D721Med (cell line): ENCODE measurements at places on chromosomes 4 and X.

DNA sequence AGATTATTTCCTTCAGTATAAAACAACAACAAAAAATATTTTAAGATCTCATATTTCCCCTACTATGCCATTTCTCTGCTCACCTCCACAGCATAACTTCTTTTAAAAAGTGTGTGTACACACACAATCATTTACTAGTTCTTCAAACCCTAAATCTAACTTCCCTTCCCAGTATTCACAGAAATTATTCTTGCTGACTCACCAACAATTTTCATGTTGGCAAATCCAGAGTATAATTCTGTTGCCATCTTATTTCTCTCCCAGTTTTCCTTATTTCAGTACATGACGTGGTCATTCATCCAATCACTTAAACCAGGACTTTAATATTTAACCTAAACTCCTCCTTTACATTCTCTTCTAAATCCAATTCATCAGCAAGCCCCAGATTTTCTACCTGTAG lies 11.4 kb upstream of the RAP1GDS1 start:
- no peak for DNase-seq

GRCh38 chrX:152635941-152636340 lies 1.8 kb upstream of the GABRQ start:
- DNase-seq: no peak

GRCh38 chrX:127552571-127552970 lies 499.6 kb downstream of the ACTRT1 start:
- no peak for DNase-seq

GRCh38 chr4:85408301-85408700 lies 66.6 kb upstream of the ARHGAP24 start:
- no peak for DNase-seq
